Non-pigmented ciliary epithelial cell (primary cell): ENCODE measurements at places on chromosomes 4 and X.

- no peak for DNase-seq
Measured at GRCh38 chr4:185086053-185086452, 57.0 kb upstream of the SLC25A4 start.

DNA sequence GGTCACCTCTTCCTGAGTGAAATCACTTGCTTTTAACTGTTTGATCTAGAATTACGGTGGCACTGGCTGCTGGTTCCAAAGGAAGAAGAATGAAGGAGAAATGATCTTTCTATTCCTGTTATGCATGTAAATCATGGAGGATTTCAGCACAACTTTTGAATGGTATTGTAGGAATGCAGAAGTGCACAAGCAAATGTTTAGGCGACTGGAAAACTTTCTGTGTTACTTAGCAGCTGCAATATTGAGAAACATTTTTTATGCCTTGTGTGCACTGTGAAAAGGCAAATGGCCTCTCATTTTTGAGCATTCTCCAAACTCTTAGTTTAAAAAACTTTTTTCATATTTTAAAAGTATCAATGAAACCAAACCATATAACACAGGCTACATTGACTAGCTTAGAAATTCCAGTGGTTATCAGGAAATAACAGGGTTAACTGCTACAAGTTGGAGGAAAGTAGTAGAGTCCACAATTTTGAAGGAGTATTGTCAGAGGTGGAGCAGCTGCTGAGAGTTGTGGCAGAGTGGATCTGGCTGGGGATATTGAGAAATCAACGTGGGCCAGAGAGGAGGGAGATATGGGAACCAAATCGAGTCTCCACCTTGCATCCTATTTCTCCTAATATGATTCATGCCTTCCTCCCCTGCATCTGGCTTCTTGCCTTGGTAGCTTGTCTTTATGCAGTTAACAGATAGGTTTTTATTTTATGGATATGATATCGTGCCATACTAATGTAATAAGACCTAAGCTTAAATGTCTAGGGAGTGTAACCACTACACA is 32.0 kb upstream of the FHL1 start:
- no peak for DNase-seq

GRCh38 chr4:34972189-34972588 is 1272.1 kb downstream of the ARAP2 start:
- DNase-seq: no peak

DNA sequence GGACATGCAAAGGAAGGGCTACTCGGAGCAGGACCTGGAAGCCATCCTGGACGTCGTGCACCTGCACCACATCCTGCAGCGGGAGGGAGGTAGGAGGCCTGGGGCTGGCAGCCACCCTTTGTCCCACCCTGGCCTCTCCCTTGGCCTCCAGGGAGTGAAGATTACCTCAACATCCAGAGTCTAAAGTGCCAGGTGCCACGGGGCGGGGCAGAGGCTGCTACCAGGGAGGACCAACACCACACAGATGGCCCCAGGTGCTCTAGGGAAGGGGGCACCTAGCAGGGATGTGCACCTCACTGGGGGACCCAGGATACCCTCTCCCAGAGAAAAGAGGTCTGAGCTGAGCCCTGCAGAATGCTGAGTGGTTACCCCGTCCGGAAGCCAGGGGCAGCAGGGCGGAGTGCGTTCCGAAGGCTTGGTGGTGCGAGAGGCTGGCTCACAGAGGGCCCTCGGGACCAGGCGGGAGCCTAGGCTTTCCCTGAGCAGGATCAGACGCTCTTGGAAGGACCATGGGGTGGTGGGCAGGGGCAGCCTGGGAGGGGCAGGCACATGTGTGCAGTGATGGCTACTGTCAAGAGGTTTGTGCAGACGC is 16.1 kb downstream of the ABCD1 start:
- no peak for DNase-seq

DNA sequence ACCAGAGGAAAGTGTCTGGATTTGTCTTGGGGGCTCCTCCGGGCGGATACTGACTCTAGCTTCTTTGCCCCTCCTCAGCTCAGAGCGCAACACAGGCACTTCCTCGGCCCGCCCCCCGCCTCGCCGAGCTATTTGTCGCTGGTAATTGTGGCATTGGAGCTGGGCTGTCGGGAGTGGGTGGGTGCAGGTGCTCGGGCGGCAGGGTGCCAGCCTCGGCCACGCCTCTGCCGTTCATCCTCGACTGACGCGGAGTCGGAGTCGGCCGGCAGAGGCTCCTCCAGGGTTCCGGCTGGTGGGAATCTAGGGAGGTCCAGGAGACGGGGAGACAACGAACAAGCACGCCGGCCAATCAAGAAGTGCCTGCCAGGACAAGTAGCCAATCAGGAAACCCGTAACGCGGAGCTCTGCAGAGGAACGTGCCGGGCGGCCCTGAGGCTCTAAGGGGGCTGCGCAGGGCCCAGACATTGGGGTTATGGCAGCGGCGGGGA is 3.9 kb upstream of the SYN1 start:
- DNase-seq: peak; percentile 30

DNA sequence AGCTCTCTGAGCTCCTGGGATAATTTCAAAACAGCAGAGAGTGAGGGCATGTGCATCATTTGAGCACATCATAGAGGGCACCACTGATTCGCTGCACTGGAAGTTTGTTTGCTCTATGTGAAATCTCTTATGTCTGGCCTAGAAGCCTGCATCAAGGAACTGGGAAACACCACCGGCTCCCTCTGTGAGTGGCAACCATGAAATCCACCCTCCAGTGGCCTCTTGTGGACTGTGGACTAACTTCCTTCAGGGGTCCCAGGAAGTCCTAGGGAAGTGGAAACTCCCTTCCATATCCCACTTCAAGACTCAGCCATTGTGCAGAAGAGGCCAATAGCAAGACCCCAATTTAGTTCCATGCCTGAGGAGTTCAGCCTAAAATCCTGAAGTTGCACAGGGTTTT is 48.0 kb upstream of the IGFBP7 start:
- no peak for DNase-seq

- no peak for DNase-seq
Measured at GRCh38 chr4:25165916-25166315, 5.7 kb upstream of the SEPSECS start.

- no peak for DNase-seq
Measured at GRCh38 chr4:28548594-28548993, 1688.0 kb downstream of the STIM2 start.

DNA sequence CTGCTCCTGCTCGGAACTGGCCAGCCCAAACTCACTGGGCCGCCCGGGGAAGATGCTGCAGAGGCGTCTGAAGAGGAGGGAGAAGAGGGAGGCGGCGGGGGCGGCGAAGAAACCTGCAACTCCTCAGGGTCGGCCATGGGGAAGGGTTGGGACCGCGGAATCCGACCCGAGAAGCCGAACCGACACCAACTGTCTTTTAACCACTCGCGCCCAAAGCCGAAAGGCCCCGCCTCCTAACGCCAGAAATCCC is at the start of gene C4orf46:
C4orf46 (minus strand) TSS at position 223 of the 250 bp plus-strand sequence; CDS start at position 137, 86 bp downstream.
- DNase-seq: no peak

GRCh38 chrX:53287493-53288138 is 6.2 kb upstream of the IQSEC2 start:
- DNase-seq: no peak

DNA sequence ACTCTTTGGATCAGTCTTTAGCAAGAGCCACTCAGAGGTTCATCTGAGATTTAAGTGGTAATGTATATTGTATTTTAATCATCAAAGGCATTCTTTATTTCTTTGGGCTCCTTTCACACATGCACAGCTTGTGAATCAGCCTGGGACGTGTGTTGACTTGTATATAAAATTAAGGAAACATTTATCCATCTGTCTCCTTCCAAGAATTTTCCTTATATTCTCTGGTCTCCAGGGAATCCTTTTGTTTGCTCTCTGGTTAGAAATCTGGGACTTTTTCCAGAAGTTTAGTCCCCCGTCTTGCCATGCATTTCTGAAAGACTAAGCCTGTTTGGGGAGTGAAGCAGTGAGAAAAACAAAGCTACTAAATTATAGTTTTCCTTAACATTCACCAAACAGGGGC is 212.3 kb downstream of the DCAF12L2 start:
- DNase-seq: no peak

DNA sequence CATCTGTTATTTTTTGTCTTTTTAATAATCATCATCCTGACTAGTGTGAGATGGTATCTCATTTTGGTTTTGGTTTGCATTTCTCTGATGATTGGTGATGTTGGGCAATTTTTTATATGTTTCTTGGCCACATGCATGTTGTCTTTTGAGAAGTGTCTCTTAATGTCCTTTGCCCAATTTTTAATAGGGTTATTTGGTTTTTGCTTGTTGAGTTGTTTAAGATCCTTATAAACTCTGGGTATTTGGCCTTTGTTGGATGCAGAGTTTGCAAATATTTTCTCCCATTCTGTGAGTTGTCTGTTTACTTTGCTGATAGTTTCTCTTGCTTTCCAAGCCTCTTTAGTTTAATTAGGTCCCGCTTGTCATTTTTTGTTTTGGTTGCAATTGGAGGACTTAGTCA is 152.1 kb upstream of the MED14 start:
- no peak for DNase-seq

GRCh38 chrX:151167791-151168345 is 8.5 kb upstream of the GPR50 start:
- DNase-seq: no peak

GRCh38 chrX:155046129-155046810 is 19.6 kb downstream of the FUNDC2 start:
- DNase-seq: no peak

DNA sequence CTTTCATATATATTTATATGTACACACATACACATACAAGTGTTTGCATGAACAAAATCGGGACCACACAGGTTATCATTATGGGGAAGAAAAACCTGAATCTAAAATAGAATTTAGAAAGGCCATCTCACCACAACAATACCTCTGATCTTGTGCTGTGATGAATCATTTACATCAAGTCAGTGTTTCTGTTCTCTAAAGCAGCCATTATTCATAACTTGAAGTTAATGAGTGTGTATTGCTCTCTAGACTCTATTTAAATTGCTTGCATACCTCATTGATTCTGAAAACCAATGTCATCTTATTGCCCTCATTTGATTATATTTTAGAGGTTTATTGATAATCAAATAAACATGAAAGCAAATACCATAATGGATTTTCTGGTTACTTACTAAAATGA is 71.6 kb downstream of the FAM114A1 start:
- DNase-seq: no peak

DNA sequence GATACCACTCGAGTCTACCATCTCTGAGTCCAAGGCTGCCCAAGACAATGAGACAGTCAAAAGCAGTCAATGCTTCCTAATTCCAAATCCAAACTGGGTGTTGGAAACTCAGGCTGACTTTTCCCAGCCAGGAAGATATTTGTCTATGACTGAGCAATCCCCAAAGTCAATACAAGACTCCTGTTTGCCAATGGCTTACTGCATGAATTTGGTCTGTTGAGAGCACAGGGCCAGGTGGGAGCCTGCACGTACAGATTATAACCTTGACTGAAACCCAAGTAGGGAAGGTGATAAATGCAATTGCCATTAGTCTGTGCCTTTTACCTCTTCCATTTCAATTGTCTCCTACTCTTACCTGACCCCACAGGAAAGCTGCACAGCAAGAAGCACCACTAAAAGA is 72.6 kb upstream of the PPARGC1A start:
- DNase-seq: no peak

- no peak for DNase-seq
Measured at GRCh38 chr4:122117743-122118142, 34.4 kb upstream of the BLTP1 start.

DNA sequence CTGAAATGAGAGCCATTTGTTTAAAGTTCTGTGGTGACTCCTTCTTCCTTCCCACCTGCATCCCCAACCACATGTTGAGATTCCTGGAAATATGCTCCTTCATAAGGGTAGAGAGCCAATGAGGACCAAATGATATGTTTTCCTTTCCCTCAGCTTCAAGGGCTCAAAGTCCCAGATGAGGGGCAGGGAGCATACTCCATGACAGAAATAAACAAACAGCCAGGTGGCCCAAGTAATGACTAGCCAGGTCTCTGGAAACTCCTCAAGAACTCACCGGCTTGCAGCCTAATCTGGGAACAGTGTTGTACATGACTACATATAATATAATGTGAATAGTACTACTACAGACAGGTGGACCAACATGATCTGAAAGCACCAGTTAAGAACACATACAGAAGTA is 392.3 kb downstream of the PACRGL start:
- no peak for DNase-seq

DNA sequence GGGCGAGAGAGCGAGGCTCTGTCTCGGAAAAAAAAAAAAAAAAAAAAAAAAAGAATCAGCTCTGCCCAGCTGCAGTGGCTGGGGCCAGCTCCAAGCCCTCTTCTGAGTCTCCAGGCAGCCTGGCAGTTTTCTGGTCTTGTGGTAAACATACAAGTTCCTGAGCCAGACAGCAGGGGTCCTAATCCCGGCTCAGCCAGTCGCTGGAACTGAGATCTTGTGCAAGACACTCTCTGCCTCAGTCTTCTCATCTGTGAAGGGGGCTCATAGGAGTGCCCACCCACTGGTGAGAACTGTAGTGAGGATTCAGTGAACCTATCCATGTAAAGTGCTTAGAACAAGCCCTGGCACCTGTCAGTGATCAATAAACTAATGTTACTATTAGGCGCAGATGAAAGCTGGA is 41.8 kb downstream of the C4orf50 start:
- DNase-seq: no peak

DNA sequence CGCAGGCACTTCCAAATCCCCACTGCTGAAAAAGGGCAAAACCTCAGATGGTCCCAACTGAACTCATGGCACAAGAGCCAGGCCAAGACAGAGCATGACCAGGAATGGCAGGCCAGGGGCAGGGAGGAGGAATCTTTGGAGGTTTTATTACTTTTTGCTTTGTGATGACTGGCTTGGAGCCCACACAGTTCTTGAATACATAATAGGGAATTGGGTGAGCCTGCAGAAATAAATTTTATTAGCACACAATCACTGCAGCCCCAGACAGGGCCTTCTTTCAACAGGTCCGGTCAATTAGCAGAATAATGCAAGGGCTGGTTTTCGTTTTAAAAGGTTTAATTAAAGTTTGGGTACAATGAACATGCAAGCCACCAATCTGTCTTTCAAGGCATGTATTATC is 23.4 kb upstream of the MAMLD1 start:
- DNase-seq: no peak

- peak; percentile 34 for DNase-seq
Measured at GRCh38 chr4:128858879-128859671, 49.6 kb downstream of the JADE1 start.

GRCh38 chr4:81197864-81198524 is 17.0 kb downstream of the PRKG2 start:
- no peak for DNase-seq

GRCh38 chrX:115562480-115562847 is 1.5 kb downstream of the PLS3 start:
- no peak for DNase-seq

GRCh38 chr4:60743654-60744053 is 456.5 kb upstream of the ADGRL3 start:
- DNase-seq: no peak

- DNase-seq: no peak
Measured at GRCh38 chrX:49058794-49059193, at the start of gene CCDC120. CCDC120 (plus strand) TSS chrX:49058999; CDS start chrX:49062042, 3,043 bp downstream.

GRCh38 chrX:108702530-108702929 is 33.8 kb downstream of the IRS4 start:
- no peak for DNase-seq

DNA sequence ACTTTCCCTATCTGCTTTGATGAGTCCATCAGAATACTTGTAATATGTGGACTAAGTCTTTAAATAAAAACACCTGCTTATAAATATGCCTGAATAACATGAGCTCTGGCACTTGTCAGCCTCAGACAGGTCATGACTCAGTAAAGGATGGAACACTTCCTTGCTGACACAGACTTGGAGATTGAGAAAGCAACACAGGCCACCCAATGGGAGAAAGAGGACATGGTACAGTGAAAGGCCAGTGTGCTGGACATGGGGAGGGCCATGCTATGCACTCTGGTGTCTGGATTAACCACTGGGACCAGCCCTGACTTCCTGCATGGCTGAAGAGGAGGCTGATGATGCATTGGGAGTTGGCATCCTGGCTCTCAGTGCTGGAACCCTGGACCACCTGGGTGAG is 149.5 kb downstream of the DHRSX start:
- peak; percentile 67 for DNase-seq
